ENCODE measurements at places on chromosomes 4 and X. TPM values are rescaled to one million over a fixed set of nuclear protein-coding genes. Genes with fewer than 3 reads are reported as not detected.

Gene MAP7D2
- total RNA-seq = 0.99 TPM

Gene CXCL1
- not detected for total RNA-seq

Gene PWWP3B
- not detected for total RNA-seq

Gene YY2
- 0.67 TPM for total RNA-seq

Gene ENPP6
- total RNA-seq = not detected

Gene ATP2B3
- total RNA-seq = not detected

Gene NALF2
- total RNA-seq = not detected

Gene SMR3B
- total RNA-seq = not detected

Gene OFD1
- 79.9 TPM for total RNA-seq

Gene GABRB1
- total RNA-seq = not detected

DNA sequence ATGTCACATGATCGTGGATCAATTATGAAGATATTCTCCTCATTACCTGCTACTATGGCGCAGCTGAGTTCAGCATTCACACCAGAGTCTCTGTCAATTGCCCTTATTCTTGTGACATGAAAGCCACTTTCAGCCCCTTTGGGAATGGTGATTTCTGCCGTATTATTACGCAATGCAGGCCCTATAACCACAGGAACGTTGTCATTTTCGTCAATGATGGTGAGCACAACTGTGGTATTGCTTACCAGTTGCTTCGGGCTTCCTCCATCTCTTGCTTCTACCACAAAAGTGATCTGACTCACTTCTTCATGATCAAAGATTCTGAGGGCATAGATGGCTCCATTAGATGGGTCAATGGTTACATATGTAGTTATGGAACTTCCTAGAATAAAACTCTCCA is 2.1 kb downstream of the PCDH18 start:
- DNase-seq = no peak

DNA sequence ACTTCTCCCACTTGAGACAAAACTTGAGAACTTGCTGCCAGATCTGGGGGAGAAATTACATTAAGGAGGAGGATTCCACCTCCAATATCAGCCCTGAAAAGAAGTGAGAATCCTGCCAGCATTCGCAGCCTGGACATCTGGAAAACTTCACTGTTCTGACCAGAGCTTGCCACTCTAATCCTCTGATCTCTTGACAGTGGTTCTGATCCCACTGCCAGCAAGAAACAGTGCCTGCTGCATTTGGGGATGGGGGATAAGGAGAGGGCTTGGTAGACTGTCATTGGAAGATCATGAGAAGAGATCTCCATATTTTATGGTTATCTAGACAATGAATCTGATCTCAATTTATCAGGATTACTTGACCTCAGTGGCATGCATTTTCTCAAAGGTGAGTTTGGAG is 49.8 kb upstream of the TMEM33 start:
- no peak for DNase-seq

- no peak for DNase-seq
Observed at GRCh38 chrX:27815209-27815608, 7.4 kb downstream of the MAGEB10 start.

- no peak for DNase-seq
Observed at GRCh38 chr4:153346031-153346430, 1.5 kb downstream of the MND1 start.

DNA sequence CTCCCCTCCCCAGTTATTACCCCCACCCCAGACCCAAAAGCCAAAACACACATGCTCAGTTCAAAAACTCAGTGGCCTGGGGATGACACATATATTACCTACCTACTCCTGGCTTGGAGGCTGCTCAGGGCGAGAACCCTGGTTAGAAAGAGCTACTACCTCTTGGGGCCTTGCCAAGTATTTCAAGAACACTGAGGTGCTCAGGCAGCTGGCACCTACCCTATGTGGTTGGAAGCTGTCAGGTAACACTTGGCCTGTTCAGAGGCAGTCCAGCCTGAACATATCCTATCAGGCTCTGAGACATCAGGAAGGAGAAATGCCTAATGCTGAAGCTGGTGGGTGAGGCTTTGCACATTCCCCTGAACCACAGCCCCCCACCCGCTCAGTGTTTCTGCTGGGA is 4.9 kb downstream of the BCAP31 start:
- no peak for DNase-seq

GRCh38 chrX:78129714-78130113 is 9.7 kb downstream of the TAF9B start:
- no peak for DNase-seq

GRCh38 chrX:22081475-22082092 is 49.5 kb downstream of the PHEX start:
- DNase-seq = peak; percentile 18

GRCh38 chrX:72097098-72097497 is 34.6 kb downstream of the RTL5 start:
- DNase-seq = no peak

- DNase-seq = no peak
Observed at GRCh38 chrX:110055616-110056015, 52.7 kb downstream of the TMEM164 start.

GRCh38 chr4:51851937-51852290 is 9.0 kb downstream of the DCUN1D4 start:
- no peak for DNase-seq

GRCh38 chr4:145552181-145552822 is 66.9 kb upstream of the MMAA start:
- DNase-seq = no peak

GRCh38 chrX:50152456-50152855 is 48.4 kb downstream of the AKAP4 start:
- no peak for DNase-seq

DNA sequence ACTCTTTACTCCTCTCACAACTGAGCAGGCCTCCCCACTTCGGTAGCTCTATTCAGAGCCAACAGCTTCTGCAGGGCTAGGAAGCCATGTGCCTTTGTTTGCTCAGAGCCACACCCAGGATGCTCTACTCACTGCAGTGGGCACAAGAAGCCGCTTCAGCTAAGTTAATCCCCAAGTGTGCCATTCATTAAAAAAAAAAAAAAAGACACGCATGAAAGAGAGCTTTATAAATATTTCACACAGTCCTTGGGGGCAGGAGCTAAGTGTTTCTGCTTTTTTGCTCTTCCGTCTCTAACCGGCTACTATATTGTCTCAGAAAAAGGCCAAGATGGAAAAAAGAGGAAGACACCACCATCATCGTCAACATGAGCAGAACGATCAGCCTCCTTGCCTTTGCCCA is 8.1 kb downstream of the CRMP1 start:
- no peak for DNase-seq

- DNase-seq = no peak
Observed at GRCh38 chr4:13705521-13706041, 78.1 kb upstream of the BOD1L1 start.

DNA sequence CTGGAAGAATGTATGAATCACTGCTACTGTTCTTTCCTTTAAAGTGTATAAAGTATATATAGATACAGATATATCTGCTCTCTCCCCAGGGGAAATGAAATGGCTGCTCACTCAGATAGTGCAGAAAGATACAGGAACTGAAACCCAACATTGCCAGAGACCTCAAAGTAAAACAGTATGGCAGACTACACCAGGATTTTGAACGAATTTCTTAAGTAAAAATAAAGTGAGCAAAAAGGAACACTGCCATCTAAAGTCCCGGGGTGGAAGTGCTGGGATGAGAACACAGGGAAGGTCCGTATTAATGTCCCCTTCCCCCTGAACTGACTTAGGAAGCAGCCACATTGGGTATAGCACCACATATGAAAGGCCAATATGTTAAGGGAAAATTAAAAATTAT is 93.4 kb downstream of the TMA16 start:
- DNase-seq = no peak

- DNase-seq = no peak
Observed at GRCh38 chr4:7172508-7172907, 19.8 kb upstream of the SORCS2 start.

DNA sequence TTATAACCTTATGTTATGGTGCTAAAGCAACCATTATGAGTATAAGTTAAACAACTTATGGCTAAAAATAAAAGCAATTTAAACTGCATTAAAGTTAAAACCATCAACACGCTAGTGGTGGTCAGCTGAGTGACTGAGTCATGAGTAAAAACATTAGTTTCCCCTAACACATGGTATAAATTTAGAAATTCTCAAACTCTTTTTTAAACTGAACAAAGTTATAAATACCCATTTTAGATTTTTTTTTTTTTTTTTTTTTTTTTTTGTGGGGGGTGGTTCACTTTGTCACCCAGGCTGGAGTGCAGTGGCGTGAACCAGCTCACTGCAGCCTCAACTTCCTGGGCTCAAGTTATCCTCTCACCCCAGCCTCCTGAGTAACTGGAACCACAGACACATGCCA is 5.4 kb upstream of the BBS7 start:
- no peak for DNase-seq

- no peak for DNase-seq
Observed at GRCh38 chrX:31506360-31506759, 434.5 kb upstream of the FTHL17 start.

- no peak for DNase-seq
Observed at GRCh38 chrX:38409289-38409688, 56.9 kb downstream of the OTC start.

DNA sequence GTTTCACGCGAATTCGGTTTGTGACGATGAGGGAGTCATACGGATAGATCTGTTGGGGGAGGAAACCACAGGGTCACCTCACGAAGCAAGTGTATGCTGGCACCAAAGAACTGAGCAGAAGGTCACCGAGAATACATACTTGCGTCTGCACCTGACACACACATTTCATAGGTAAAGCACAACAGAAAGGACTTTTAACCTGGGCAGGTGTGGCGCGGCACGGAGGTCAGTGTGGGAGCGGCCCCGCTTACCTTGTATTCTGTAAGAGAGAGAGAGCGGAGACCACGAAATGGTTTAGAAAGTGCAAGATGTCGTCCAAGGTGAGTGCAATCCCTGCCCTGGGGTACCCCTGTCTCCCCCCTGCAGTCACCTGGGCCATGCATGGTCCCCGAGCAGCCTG is 43.6 kb upstream of the AFAP1 start:
- DNase-seq = no peak

GRCh38 chr4:55545641-55546505 is 836 bp downstream of the CLOCK start:
- DNase-seq = peak; percentile 63
